NCI-H446 treated with DMSO at 0.1 percent for 48 hours (cell line): ENCODE measurements at places on chromosomes 13 and 19.

DNA sequence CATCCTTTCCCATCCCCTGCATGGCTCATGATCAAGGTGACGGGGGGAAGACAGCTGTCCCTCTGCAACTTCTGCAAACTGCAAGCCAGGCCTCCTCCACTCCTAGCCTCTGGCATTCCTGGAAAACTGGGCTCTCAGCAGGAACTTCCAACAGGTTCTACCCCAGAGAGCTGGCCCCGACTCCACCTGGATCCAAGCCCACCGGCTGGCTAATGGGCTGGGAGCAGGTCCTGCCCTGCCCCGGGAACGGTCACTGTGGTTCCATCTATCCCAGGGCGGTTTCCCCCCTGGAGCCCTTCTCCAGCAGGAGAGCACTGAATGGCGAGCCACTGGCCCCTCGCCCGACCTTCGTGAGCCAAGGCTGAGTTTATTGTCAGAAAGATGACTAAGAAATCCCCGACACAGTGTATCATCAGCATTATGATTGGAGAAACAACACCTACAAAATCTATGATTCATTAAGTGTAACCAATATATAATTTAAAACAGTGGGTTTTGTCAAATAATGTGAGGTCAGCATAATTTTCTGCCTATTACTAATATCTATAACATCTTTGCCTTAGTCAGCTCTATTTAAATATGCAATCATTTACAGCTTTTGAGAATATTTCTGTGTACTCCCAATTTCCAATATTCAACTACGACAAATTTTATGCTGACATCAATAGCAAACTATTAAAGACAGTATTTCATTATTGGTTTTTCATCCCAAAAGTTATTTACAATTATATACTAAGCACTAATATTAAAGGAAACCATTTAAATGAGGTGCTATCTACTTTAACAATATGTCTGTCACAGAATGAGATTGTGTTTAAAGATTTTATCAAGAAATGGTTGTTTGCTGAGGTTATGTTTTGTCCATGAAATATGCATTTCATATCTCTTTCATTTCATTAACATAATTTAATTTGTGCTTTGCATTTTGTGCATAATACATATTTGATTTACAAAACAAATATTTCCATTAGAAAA is 133.0 kb downstream of the URI1 start:
- no peak for DNase-seq

DNA sequence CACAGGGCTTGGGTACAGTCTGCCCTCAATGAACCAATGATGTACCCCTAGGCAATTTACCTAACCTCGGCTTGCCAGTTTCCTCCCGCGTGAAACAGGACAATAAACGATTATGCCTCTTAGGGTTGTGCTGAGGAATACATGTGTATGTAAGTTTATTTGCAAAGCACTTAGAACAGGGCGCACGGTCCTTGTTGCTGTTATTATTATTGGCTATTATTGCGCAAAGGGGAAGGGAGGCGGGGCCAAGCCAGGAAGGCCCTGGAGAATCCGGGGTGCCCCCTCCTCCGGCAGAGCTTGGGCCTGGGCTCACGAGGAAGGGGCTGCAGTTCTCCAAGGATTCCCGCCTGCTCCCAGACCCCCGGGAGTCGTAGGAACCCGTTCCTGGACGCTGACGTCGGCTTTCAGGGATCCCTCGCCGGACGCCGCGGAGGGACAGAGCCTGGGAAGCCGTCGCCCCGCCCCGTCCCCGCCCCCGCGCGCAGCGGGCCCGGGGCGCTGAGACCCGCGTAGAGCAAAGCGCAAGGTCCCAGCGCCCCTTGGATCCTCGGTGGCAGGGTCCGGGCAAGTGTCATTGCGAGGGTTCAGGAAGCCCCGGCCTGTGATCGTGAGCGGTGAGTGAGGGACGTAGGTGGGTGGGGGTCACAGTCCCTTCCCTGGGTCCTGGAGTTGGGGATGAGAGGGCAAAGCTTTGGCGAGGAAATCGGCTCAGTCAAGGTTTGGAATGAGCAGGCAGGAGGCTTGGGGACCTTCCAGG is at the start of gene TMEM91:
TMEM91 (plus strand) TSS at position 293 of the 757 bp plus-strand sequence. CDS start 1,777 bp downstream, outside the sequence.
- no peak for DNase-seq

DNA sequence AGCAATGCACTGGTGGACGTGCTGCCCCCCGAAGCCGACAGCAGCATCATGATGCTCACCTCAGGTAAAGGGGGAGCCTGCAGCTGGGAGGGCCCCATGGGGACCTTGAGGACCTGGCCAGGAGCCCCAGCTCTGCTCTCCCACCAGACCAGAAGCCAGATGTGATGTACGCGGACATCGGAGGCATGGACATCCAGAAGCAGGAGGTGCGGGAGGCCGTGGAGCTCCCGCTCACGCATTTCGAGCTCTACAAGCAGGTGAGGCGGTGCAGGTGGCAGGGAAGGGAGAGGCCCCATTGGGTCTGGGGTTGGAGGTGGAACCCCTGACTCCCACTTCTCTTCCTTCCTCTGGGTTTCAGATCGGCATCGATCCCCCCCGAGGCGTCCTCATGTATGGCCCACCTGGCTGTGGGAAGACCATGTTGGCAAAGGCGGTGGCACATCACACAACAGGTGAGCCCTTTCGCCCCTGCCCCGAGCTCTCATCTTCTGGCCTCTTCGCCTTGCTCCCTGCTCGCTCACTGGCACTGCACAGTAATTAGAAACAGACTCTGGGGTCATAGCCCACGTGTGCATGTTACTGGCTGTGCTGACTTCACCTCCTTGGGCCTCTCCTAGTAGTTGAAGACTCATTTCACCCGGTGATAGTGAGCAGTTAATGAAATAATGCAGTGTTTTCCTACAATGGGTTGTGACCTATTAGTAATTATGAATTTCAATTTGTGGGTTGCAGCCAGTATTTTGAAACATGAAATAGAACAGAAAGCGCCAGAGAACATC is 3.6 kb downstream of the PSMC4 start:
- no peak for DNase-seq

GRCh38 chr13:110616103-110617101 is 1.1 kb downstream of the NAXD start:
- DNase-seq, result no peak

GRCh38 chr19:2355168-2356035 is 4.7 kb upstream of the TMPRSS9 start:
- no peak for DNase-seq

DNA sequence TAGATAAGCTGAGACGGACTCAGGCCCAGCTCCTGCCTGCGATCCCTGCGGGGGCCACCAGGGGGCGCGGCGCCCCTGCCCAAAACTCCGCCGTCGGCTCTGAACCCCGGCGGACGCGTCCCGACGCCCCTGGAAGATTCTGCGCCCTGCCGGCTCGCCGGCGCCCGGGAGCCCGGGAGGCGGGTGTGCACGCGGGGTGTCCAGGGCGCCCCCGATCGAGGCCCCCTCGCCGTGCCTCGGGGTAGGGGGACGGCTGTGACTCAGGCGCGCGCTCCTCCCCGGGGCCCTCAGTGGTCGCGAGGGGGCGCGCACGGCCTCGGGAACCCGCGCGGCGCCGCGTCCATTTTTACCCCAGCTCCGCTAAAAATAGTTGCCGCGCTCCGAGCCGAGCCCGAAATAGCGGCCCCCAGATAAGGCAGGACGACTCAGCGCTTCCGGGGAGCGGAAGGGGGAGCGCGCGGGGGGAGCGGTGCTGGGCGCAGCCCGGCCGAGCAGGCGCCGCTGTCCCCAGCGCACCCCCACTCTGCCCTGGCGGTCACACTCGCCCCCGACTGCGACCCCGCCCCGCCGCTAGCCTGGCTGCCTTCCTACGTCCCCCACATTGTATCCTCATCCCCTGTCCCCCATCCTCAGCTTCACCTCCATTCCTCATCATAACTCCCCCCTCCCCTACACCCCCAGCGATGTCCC is 16.0 kb upstream of the ERCC1 start:
- peak; percentile 20 for DNase-seq

GRCh38 chr19:31883296-31883990 is 462.0 kb upstream of the ZNF507 start:
- no peak for DNase-seq

GRCh38 chr13:105047676-105048295 is 1487.7 kb downstream of the EFNB2 start:
- peak; percentile 20 for DNase-seq

GRCh38 chr13:44796597-44797490 is 192.4 kb downstream of the NUFIP1 start:
- no peak for DNase-seq

- DNase-seq, result no peak
Observed at GRCh38 chr13:52894413-52894812, 46.0 kb upstream of the PCDH8 start.

DNA sequence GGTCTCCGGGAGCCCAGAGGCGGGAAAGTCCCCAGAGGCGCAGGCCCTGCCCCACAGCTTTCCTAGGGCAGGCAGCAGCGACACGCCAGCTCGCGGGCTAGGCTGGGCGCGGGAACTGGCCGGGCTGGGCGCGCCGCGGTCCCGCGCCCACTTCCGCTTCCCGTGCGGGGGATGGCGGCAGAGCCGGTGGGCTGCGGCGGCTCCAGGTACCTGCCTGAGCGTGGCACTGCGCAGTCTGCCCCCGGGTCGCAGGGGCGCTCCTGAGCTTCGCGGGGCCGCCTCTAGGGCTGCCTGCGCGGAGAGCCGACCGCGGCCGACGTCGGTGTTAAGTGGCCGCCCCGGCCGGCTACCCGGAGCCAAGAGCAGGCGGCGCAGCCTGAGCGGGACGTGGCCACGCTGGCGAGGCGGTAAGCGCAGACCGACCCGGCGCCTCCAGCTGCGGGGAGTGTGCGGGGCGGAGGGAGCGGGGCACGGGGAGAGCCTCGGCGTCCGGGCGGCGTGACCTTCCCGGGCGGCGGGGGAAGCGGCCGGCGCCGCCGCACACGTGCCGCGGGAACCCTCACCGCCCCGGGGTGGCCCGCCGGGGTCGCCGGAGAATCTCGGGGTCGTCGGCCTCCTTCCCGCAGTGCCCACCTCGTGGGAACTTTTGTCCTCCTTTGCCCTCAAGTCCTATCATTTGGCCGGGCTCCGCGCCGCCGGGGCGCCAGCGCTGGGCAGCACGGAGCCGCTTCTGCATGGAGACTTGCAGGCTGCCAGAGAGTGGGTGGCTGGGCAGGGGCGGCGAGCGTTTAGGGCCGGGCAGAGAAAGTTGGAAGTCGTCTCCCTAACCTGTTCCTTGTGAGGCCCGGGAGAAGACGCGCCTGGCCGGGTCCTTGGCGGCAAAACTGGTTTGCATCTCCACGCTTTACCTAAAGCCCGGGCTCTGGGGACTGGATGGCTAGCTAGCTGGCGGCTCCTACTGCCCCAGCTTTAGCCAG is 31.4 kb upstream of the MPHOSPH8 start:
- DNase-seq, result peak; percentile 18

- no peak for DNase-seq
Observed at GRCh38 chr13:36163809-36164308, 32.7 kb upstream of the DCLK1 start.
